ENCODE measurements at places on chromosomes 5 and 9. TPM values are rescaled to one million over a fixed set of nuclear protein-coding genes. Genes with fewer than 3 reads are reported as not detected.

The SPINK7 gene
- not detected for total RNA-seq

GRCh38 chr5:64947031-64947430 is 178.3 kb downstream of the CWC27 start:
- DNase-seq, result no peak

GRCh38 chr9:127585161-127585819 is 26.8 kb upstream of the STXBP1 start:
- no peak for DNase-seq

GRCh38 chr5:157651623-157652376 is 438 bp downstream of the SOX30 start:
- no peak for DNase-seq

- peak; percentile 25 for DNase-seq
These were observed 6.1 kb upstream of the PRR16 start for GRCh38 chr5:120457839-120458507.

DNA sequence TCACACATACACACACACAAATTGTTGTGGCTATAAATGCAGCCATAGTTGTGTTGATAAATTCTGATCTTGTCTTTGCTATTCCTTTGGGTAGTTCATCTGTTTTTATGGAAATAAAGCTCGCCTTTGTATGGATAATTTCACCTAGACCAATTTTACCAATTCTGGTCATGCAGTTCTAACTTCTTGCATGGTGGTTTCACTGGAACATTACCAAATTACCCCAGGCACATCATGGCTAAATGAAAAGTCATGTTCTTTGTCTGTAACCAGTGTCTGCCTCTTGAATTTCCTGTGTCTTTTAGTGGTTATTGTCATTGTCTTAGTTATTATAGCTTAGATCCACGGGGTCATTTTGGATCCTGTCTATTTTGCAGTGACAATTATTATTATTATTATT is 50.3 kb upstream of the TMC1 start:
- no peak for DNase-seq

- DNase-seq, result no peak
These were observed 153.1 kb downstream of the SNCAIP start for GRCh38 chr5:122465031-122465577.

DNA sequence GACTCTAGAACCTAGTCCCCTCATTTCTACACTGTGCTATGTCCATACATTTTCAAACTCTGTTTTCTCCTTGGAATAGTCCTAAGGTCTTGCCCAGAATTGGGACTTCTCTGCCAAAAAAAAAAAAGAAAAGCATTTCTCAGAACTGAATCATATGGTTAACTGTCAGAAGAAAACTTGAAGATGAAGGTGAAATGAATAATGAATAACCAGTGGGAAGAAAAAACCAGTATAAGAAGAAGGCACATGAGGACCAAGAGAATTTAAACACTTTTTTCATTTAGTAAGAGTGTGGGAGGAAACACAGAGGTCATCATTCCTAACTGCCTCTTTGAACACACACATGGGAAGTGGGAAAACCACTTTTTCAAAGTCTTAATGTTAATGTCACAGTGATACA is 197.7 kb downstream of the PRELID2 start:
- DNase-seq, result no peak

GRCh38 chr5:78888580-78889368 is 96.3 kb downstream of the ARSB start:
- no peak for DNase-seq

GRCh38 chr9:286071-286740 is 71.5 kb downstream of the DOCK8 start:
- DNase-seq, result no peak

Measured in ascending aorta (tissue), 2 donors.